ENCODE measurements at places on chromosomes 1 and 21.

DNA sequence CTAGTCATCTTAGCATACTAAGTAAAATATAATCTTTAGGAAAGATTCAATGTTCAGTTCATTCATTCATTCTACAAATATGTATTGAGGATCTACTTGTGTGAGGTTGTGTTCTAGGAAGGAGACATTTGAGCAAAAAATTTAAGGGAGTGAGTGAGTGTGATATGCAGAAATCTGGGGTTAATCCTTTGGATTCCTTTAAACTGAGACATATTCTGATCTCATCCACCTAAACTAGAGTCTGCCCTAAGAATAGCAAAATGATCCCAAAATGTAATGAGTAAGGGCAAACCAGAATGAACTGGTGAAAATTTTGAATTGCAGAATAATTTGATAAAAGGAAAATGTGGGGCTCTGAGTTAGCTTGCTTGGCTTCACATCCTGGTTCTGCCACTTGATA is 8.6 kb downstream of the UBE2U start:
- DNase-seq: peak; percentile 91

DNA sequence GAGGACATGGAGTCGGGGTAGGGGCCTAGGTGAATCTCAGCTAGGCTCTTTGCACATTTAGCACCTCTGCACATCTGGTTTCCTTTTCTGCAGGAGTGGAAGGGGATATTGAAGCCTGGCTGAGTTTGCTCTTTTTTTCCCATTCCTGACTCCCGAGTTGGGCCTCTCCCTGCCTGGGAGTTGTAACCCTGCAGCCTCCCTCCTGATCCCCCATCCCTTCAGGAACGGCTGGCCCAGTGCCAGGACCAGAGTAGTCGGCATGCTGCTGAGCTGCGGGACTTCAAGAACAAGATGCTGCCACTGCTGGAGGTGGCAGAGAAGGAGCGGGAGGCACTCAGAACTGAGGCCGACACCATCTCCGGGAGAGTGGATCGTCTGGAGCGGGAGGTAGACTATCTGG is 836 bp downstream of the OLFML3 start:
- DNase-seq: peak; percentile 46

DNA sequence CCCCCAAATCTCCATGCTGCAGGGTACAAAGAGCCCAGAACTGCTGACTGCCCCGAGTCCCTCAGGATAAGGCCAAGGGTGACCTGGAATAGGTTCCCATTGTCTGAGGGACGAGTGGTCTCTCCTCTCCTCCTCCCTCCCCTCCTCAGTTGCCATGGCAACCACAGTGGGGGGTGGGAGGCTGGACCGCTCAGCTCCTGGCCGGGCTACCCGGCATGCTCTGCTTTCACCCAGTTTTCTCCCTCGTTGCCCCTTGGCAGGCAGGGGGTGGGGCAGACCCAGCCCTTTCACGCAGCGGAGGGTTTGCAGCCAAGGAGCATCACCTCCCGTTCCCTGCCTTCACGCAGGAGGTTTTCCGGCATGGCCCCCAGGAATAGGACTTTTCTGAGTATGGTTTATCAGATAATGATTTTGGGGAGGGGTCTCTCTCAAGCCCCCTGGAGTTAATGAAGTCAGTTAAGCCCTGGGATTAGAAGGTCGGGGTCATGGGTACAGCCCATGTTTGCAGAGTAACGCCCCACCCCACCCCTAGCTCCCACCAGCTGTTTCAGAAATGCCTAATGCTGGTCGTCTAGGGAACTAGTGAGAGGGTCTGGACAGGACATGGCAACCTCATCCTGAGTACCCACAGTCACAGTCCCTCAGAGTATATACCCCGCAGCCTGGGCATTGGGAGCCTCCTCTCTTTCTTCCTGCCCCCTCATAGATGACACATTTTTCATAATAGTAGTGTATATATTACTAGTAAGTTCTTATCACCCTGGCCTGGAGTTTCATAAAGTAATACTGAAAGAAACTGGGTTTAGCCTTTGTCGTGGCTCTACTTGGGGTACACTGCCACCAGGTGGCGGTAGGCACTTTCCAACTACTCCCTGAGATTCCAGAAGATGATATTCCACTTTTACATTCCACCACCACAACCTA is 20.7 kb downstream of the C1QB start:
- DNase-seq: peak; percentile 74

GRCh38 chr21:14550135-14550534 is 4.0 kb upstream of the SAMSN1 start:
- no peak for DNase-seq

DNA sequence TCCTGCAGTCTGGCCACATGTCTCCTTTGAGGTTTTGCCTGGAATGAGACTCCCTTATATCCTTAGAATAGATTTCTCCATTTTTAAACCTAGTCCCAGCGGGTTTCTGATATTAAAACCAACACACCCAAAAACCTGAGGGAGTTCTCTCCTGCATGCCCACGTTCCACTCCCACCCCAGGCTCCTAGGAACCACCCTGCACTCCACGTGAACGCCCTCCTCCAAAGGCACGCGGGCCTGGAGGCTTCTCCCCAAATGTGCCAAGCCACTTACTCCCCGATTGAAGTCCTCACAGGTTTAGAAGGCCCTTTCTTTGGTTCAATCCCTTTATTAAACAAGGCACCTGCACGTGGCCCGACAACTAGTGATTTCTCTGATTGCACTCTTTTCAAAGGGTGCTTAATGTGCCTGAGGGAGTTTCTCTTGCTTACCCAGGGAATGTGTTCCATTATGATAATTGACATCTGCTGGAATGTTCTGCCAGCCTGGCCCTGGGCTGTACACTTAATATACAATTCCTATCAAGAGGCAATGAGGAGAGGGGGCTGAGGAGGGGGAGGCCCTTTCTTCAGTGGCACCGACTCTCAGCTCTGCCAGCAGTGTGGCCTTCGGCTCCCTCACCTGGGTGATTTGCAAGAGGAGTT is 104.3 kb upstream of the ADAR start:
- DNase-seq: no peak

DNA sequence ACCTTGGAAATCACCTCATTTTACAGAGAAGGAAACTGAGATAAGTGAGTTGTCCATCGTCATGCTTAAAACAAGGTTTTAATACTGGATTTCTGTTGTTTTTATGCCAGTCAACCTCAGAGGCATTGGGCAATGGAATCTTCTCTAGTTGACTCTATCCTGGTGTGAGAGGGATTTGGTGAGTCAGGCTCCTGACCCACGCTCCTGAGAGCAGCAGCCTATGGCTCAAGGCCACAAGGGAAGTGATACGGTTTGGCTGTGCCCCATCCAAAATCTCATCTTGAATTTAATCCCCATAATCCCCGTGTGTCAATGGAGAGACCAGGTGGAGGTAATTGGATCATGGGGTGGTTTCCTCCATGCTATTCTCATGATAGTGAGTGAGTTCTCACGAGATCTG is 90.1 kb downstream of the TLR5 start:
- no peak for DNase-seq

- DNase-seq: no peak
These were observed 332.6 kb downstream of the PBX1 start for GRCh38 chr1:164891615-164892014.
